NCI-H2081 (cell line): ENCODE measurements at places on chromosomes 4 and X.

- DNase-seq = no peak
These were observed 231.7 kb downstream of the C4orf33 start for GRCh38 chr4:129327637-129328036.

DNA sequence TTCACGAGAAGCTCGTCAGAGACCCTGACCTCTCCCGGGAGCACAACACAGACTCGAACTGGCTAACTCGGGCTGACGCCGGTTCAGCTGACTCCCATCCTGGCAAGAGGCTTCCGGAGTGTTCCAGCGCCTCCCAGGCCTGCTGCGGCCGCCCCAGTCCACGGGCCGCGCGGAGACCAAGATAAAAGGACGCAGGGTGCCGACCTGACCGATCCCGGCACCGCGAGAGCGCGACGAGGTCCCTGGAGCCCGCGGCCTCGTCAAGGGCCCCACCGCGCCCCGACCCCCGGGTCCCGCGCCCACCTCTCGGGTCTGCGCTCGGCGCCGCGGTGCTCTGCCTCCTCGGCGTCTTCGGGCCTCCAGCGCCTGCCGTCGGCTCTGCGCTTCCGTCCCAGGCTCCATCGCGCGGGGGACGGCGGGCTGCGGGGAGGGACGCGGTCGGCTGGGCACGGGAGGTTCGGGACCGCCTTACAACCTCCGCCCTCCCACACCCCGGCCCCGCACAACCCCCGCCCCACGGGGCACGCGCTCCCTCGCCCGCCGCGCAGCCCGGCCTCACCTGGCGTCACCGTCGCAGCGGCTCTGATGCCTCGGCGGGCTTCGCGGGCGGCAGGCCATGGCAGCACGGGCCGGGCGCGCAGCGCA lies 426 bp downstream of the SLBP start:
- peak; percentile 50 for DNase-seq

DNA sequence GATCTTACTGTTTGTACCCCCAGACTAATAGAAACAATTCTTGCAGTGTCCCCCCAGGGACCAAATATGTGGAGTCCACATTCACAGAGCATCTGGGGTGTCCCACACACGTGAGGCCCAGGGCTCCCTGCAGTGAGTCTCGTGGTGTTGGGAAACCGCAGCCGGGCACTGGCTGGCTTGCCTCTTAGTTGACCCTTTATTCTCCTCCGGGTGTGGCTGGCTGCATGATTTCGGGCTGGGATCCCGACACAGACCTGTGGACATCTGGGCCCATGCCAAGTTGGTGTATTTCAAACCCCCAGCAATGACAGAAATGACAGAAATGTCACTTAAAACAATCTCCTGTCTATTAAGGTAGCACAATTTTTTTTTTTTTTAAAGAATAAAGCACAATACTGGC lies 15.6 kb upstream of the CLDN24 start:
- DNase-seq = no peak

GRCh38 chr4:47410271-47410670 lies 53.2 kb downstream of the COMMD8 start:
- DNase-seq = no peak

GRCh38 chrX:13180807-13181206 lies 136.4 kb upstream of the FAM9C start:
- no peak for DNase-seq

- no peak for DNase-seq
These were observed 7.5 kb downstream of the FHDC1 start for GRCh38 chr4:152943672-152944071.
